ENCODE measurements at places on chromosomes 4 and X. TPM values are rescaled to one million over a fixed set of nuclear protein-coding genes. Genes with fewer than 3 reads are reported as not detected.

The NRK gene
- 0.12 TPM for polyA plus RNA-seq

The F11 gene
- polyA plus RNA-seq, result not detected

The MAGEB17 gene
- polyA plus RNA-seq, result not detected

The FHDC1 gene
- 11.4 TPM for polyA plus RNA-seq

The MSANTD1 gene
- polyA plus RNA-seq, result 12.7 TPM

The EREG gene
- polyA plus RNA-seq, result not detected

The TFDP3 gene
- polyA plus RNA-seq, result not detected

The LIMCH1 gene
- polyA plus RNA-seq, result 9.1 TPM

The TLR8 gene
- not detected for polyA plus RNA-seq

The XK gene
- 1.8 TPM for polyA plus RNA-seq

The FAM241A gene
- polyA plus RNA-seq, result 0.48 TPM

The ARX gene
- polyA plus RNA-seq, result 42.8 TPM

The PABPC1L2B gene
- not detected for polyA plus RNA-seq

The ZDHHC15 gene
- polyA plus RNA-seq, result 9.3 TPM

The ARR3 gene
- polyA plus RNA-seq, result not detected

The PAGE3 gene
- polyA plus RNA-seq, result not detected

The RTL5 gene
- 16.8 TPM for polyA plus RNA-seq

The CHIC1 gene
- polyA plus RNA-seq, result 15.2 TPM

The TCEAL1 gene
- polyA plus RNA-seq, result 89.4 TPM

The LPAR4 gene
- polyA plus RNA-seq, result 2.8 TPM

The MAB21L2 gene
- polyA plus RNA-seq, result 0.92 TPM

The XAGE1A gene
- not detected for polyA plus RNA-seq
